ENCODE measurements at places on chromosomes 6 and 20. TPM values are rescaled to one million over a fixed set of nuclear protein-coding genes. Genes with fewer than 3 reads are reported as not detected.

The MYL9 gene
- 0.42 TPM for total RNA-seq

The SLC13A3 gene
- not detected for total RNA-seq

The PXMP4 gene
- 21.8 TPM for total RNA-seq

The RPP40 gene
- total RNA-seq: 6.2 TPM

The CNR1 gene
- not detected for total RNA-seq

The BMP7 gene
- not detected for total RNA-seq

The OR12D3 gene
- not detected for total RNA-seq

The OPN5 gene
- not detected for total RNA-seq

The MYLK2 gene
- 0.87 TPM for total RNA-seq

The RAET1E gene
- not detected for total RNA-seq

The PNPLA1 gene
- not detected for total RNA-seq

The NRN1 gene
- total RNA-seq: 8.7 TPM

The CDK19 gene
- total RNA-seq: 27.3 TPM

The ACTL10 gene
- 4.1 TPM for total RNA-seq

The ZNF831 gene
- 10.3 TPM for total RNA-seq

The TCF21 gene
- total RNA-seq: not detected

The SNAP25 gene
- not detected for total RNA-seq

The CLPSL1 gene
- not detected for total RNA-seq

The EYA4 gene
- not detected for total RNA-seq

The ATP6V1G2 gene
- total RNA-seq: 3.7 TPM

The CCND3 gene
- total RNA-seq: 520 TPM

The DEFB129 gene
- total RNA-seq: not detected

The HRH3 gene
- total RNA-seq: not detected

The HLA-DMB gene
- total RNA-seq: 8.1 TPM

The CPNE5 gene
- total RNA-seq: 1.00 TPM

The PSORS1C2 gene
- not detected for total RNA-seq

The MYLIP gene
- total RNA-seq: 16.9 TPM

The TRIM15 gene
- not detected for total RNA-seq

The PTGIS gene
- total RNA-seq: 0.62 TPM

The SLC17A1 gene
- total RNA-seq: not detected

The CCN6 gene
- not detected for total RNA-seq

The ATXN1 gene
- 36.0 TPM for total RNA-seq

The REM1 gene
- not detected for total RNA-seq

The SLC26A8 gene
- total RNA-seq: not detected

The IL17F gene
- 7.4 TPM for total RNA-seq

The C20orf144 gene
- total RNA-seq: 0.15 TPM

The CTSZ gene
- total RNA-seq: 53.3 TPM

The SIRPB1 gene
- total RNA-seq: 4.5 TPM

The SLC22A3 gene
- total RNA-seq: not detected

The SLC22A23 gene
- 1.3 TPM for total RNA-seq

The ZSCAN16 gene
- 5.5 TPM for total RNA-seq

The LY6G5B gene
- total RNA-seq: 26.0 TPM

The CAP2 gene
- total RNA-seq: not detected

The FAXC gene
- total RNA-seq: not detected

The ZFP64 gene
- 11.8 TPM for total RNA-seq

The PRKN gene
- total RNA-seq: 0.94 TPM

The SLC35F1 gene
- not detected for total RNA-seq

The ADAM33 gene
- total RNA-seq: not detected

The RBL1 gene
- 48.9 TPM for total RNA-seq

The PRL gene
- total RNA-seq: not detected

The C6orf89 gene
- 58.1 TPM for total RNA-seq

The RNF182 gene
- total RNA-seq: not detected

The BTNL2 gene
- not detected for total RNA-seq

The DLL1 gene
- 0.58 TPM for total RNA-seq

The MDFI gene
- total RNA-seq: not detected

The CPXM1 gene
- 0.12 TPM for total RNA-seq

The GNMT gene
- total RNA-seq: 1.3 TPM

The GJA1 gene
- not detected for total RNA-seq

All from activated CD4-positive, alpha-beta T cell treated with anti-CD3 and anti-CD28 coated beads, Interleukin-2, amount 10 ng/mL, durations not matched to agents 7 days and 5 days (primary cell).